ENCODE measurements at places on chromosomes 5 and 9.

GRCh38 chr5:75089662-75090061 lies 37.3 kb upstream of the GCNT4 start:
- no peak for DNase-seq

GRCh38 chr5:161535762-161536161 lies 10.8 kb downstream of the GABRB2 start:
- DNase-seq = no peak

- DNase-seq = no peak
Observed at GRCh38 chr5:114184006-114184405, 177.9 kb upstream of the KCNN2 start.

- DNase-seq = no peak
Observed at GRCh38 chr9:31248156-31248555, 1136.3 kb upstream of the ACO1 start.

- DNase-seq = no peak
Observed at GRCh38 chr5:178242416-178242815, 9.8 kb upstream of the PHYKPL start.

GRCh38 chr5:68725905-68726683 lies 367.7 kb upstream of the SLC30A5 start:
- DNase-seq = no peak

GRCh38 chr9:76218886-76219445 lies 175.3 kb downstream of the RFK start:
- no peak for DNase-seq
